Suprapubic skin (tissue), 4 donors: ENCODE measurements at places on chromosomes 3 and 15.

DNA sequence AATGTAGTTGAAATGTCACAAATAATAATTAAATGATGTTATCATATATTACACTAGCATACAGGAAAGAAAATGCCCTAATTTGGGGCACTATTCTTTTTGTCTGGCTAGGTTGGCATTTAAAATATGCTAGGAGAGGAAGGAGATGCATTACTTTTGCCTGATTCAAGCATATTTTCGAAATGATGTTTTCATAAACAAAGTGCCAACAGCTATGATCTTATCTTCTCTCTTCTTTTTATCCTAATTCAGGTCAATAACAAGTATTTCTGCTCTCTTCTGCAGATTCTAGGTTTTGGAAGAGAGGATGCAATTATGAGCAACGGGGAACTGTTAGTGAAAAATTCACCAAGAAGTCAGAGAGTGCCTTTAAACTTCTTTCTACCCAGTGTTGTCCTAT, 55.8 kb upstream of the NR2F2 start:
- DNase-seq = no peak

- DNase-seq = no peak
These were observed 33.4 kb upstream of the TBL1XR1 start for GRCh38 chr3:177230641-177231040.

- DNase-seq = no peak
These were observed 162.2 kb downstream of the RSRC1 start for GRCh38 chr3:158272081-158272480.

- DNase-seq = no peak
These were observed 13.7 kb downstream of the TKT start for GRCh38 chr3:53242155-53242554.

- DNase-seq = no peak
These were observed 327.3 kb upstream of the GBE1 start for GRCh38 chr3:82088749-82089148.

DNA sequence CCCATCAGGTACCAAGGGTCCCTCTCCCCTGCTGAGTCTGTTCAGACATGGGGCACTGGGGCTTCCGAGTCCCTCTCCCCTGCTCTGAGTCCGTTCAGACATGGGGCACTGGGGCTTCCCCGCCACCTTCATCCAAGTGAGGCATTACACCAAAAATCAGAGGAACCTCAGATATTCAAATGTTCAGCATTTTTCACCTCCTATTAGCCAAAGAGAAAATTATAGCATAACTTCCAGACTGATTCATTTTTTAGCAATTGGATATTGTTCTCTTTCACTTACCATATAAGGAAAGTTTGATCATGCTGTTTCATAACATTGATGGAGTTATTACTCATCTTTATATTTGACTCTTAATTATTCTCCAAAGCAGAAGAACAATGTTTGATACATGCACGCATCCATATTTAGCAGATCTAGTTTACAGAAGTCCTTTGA, 213.9 kb downstream of the MTHFS start:
- DNase-seq = no peak

DNA sequence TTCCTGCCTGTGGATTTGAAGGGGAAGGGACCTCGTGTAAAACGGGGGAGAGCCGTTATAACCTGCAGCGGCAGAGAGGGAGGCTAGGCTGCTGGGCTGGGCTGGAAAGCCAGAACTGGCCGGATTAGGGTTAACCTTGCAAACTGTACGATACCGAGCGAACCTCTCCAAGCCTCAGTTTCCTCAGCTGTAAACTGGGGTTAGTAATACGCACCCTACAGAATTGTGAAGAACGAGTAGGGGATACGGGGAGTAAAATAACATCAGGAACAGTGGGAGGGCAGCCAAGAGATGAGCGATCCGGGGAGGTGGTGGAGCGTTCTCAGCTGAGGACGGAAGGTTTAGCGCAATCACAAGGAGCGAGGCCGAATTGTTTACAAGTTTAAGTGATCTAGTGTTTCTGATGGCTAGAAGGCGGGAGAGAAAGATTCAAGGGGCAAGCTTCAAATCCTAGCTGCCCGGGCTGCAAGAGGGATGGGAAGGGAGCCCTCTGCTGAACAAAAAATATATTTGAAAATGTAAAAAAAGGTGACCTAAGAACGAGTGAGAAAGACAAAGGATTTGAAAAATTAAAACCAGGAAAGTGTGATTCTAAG, 768 bp upstream of the SEMA5B start:
- DNase-seq = no peak

- peak; percentile 79 for DNase-seq
These were observed 426 bp downstream of the CBLB start for GRCh38 chr3:105868431-105868741.

DNA sequence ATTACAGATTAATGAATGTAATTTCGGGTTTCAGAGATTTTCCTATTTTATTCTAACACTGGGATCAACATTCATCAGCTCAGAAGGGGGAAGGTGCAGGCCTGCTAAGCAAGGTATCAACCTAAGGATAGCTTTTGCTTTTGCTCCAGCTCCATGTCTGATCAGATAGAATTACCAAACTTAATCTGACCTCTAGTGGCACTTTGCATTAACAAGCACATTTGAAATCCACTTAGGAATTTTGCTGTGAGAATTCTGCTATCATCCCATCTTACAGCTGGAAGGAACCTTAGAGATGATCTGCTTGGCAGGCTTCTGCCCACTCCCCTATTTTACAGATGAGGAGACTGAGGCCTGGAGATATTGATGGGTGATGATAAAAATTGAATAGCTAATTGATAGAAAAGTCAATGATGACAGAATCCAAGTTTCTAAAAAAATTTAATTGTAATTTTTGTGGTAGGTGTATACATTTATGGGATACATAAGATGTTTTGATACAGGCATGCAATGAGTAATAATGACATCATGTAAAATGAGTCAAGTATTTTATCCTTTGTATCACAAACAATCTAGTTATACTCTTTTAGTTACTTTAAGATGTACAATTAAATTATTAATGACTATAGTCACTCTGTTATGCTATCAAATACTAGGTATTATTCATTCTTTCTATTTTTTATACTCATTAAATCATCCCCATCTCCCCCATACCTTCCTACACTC, 209.2 kb upstream of the ZPLD1 start:
- no peak for DNase-seq

GRCh38 chr3:178181784-178182183, 354.5 kb upstream of the KCNMB2 start:
- no peak for DNase-seq

DNA sequence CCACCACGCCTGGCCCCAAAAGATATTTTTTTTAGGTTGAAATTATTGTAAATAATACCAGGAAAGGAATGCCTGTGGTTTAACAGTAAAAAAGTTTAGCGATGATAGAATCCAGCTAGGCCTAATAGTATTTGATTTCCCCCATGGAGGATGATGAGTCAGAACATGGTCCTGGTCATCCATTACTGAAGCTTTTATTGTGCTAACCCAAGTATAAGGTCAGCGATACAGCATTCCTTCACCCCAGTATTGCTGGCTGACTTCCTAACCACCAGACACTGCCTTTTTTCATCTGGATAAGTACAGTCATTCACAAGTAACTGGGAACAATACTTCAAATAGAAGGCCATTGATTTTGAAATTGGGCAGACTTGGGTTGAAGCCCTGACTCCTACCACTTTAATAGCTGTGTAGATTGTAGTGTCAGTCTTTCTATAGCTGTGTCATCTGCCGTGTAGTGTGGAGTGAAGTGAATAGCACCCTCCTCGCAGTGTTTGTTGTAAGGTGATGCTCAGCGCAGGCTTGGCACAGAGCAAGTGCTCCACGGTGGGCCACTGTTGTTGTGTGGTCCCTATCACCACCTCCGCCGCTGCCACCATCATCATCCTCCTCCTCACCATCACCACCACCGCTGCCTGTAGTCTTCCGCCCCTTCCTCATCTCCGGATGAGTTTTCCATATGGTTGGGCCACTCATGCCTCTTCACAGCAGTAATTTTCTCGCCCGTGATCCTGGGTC, 436.0 kb upstream of the TPM1 start:
- no peak for DNase-seq

DNA sequence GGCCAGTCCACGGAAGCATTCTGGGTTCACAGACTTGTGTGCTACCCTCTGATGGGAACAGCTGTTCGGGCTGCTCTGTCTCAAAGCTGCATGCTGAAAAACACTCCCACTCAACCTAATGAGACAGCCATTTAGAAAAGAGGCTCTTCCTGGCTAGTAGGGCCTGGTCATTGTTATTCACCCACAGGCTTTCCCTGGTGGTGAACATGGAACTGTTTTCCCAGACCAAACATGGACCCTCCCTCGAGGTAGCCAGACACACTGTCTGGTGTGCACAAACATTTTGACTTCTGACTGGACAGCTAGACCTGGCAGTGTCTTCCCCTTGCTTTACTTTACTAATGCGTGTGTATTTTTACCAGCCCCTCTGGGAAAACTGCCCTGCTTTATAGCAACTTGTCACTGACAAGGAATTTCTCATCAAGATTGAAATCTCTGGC, 39.0 kb downstream of the MECOM start:
- DNase-seq = no peak

GRCh38 chr15:26866298-26867199, at the start of gene GABRA5:
GABRA5 (plus strand) TSS chr15:26867062; CDS start chr15:26869249, 2,187 bp downstream.
- DNase-seq = no peak

DNA sequence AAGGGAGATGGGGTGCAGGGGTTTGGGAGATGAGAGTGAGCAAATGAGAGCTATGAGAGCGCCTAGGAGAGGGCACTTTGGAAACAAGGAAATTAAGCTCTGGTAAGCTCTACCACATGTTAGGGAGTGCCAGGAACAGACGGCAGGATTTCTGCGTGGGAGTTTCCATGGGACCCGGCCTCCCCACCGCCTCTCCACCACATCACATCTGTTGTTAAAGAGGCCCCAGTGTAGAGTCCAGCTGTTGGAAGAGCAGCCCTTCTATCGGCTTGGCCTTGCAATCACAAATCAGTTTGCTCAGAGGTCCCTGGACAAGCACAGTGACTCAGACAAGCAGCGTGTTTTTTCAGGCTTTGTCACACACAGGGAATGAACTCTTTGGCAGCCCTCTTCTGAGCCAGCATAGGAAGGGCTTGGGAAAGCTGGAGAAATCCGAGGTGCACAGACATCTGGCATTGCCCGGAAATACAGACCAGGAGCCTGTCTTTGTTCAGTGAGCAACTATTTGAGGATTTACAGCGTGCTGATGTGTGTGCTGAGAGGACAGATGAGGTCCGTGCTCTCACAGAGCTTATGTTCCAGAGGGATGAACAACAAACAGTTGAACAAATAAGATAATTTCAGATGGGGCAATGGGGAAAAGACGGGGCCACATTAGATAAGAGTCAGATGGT, 370.6 kb upstream of the PROK2 start:
- DNase-seq = no peak

DNA sequence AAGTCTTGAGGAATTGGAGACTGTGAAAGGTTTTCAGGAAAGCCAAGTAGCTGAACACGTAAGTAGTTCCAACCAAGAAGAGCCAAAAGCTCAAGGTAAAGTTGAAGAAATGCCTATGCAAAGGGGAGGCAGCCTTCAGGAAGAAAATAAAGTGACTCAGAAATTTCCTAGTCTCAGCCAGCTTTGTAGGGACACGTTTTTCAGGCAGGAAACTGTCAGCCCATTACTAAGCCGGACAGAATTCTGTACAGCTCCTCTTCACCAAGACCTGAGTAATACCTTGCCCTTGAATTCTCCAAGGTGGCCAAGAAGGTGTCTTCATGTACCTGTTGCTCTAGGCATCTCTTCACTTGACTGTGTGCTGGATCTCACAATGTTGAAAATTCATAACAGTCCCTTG, 48.6 kb downstream of the CDAN1 start:
- no peak for DNase-seq

DNA sequence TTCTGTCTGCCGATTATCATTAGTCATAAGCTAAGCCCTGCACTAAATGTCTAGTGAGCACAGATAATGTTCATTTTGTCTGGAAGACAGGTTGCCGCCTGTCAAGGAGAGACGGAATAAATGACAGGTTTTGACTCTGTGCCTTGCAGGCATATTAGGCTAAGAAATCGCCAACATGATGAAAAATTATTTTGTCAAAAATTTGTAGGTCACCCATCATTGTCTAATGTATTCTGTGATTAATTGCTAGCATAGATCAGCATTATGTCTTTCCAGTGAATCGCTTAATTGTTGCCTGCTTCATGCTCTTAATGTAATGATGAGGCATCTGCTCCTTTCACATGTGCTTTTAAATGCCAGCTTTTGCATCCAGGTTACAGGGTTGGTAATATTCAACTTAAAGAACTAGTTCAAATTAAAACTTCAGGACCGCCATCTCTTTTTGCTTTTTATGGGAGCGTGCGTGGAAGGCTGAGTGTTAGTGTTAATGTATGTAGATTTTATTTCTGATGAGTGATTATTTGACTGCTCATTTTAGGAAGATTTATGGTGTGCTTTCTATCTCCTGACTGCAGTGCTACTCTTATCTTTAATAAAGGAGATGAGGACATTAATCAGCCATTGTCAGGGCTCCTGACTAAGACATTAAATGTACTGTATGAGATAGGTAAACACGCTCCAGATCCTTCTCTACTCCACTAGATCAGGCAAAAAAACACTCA, 120.8 kb upstream of the MEIS2 start:
- DNase-seq = no peak

DNA sequence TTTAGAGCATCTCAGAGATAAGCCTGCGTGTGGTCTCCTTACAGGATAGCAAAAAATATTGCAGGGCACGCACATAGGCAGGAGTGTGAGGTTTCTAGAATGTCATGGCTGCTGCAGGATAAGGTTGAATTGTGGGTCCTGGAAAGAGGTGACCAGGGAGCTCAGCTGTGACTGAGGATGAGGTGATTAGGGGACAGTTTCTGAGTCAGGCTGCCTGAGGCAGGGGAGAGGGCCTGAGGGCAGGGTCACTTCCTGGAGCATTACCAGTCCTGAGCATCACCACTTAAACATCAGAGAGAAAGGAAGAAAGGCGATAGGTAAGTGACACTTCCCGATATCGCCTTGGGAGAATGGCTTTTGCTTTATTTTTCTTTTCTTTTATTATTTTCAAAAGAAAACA, 813.8 kb downstream of the TUSC7 start:
- DNase-seq = no peak

DNA sequence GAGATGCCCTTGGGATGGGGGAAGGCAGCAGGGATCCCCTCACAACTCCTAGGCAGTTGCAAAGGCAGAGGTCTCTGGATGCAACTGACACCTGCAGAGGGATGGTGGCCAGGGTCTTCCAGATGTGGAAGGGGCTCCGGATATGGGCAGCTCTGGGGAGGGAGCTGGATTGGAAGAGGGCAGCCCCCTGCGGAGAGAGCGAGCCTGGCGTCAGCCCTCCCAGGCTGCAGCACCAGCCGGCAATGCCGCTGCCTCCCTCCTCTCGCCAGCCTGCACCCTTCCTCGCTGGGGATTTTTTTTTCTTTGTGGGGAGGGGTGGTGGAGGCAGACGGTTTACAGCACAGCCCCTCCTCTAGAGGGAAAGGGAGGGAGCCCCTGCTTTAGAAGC, 1.6 kb downstream of the INSYN1 start:
- DNase-seq = no peak

GRCh38 chr3:127870156-127870555, 44.9 kb upstream of the KBTBD12 start:
- no peak for DNase-seq

DNA sequence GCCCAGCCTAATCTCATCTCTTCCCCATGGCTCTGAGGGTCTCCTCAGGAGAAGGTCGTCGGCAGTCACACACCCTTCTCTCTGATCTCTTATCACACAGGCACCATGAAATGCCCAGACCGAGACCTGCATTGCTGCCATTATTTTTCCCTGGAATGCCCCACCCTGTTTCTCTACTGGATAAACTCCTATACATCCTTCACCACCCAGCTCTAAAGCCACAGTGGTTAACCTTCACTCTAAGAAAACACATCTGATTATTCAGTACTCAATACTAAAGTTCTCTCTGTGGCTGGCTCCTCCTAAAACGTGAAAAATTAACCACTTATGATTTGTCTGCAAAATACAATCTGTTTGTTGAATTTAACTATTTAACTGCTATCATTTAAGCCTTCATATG, 43.3 kb downstream of the RORA start:
- DNase-seq = no peak
